AG08395 (cell line): ENCODE measurements at places on chromosomes 11 and 22.
A peak's percentile ranks its signal among the peaks of the same experiment; 100 is the strongest.

DNA sequence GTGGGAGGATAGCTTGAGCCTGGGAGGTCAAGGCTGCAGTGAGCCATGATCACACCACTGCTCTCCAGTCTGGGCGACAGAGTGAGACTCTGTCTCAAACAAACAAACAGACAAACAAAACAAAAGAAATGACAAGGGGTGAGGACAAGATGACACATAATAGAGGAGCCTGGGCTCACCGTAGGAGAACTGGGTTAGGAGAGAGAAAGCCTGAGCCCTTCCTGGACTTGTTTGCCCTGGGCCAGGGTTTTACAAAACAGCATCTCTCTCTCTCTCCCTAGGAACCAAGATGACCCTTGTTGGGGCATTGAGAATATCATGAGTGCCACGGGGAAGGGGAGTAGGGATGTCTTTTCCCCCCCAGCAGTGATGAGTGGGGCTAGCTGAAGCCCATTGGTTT lies 15.7 kb downstream of the ROBO3 start:
- DNase-seq = no peak

- no peak for DNase-seq
Observed at GRCh38 chr11:93715797-93716396, 25.4 kb downstream of the TAF1D start.

DNA sequence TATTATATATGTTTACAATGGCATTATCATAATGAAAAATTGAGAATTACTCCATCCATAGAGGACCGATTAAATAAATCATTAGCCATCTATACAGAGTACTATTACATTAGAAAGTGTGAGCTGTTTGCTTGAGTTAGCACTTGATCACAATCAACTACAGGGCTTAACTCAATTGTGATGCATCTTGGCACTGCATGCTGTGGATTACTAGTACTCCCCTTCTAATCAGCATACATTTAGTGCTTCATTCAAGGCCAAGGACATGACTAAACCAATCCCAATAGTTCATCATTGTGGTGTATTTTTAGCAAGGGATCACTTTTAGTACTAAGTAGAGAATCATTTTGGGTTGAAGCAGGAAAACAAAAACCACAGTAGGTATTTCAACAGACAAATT lies 23.5 kb upstream of the ARHGAP42 start:
- no peak for DNase-seq

- no peak for DNase-seq
Observed at GRCh38 chr11:121808096-121808495, 307.9 kb downstream of the BLID start.

- DNase-seq = peak; percentile 28
Observed at GRCh38 chr11:65116370-65117205, 913 bp downstream of the ZNHIT2 start.

DNA sequence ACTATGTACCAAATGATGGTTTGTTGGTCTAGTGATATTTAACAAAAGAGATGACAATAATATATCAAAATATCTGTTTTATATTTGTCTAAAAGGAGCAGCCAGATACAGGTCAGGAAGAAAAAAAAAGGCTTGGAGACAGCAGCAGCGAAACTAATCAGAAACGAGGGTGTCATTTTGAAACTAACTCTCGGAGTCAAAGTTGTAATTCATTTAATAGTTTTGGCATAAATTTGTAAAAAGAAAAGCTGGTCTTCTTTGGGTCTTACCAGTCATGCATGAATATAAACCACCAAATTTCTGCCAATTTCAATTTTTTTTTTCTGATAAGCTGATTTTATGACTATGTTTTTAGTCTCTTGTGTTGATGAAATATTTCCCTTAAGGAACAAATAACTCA lies 25.5 kb downstream of the NPAT start:
- no peak for DNase-seq

- DNase-seq = no peak
Observed at GRCh38 chr11:120578596-120579154, 67.1 kb downstream of the GRIK4 start.

- no peak for DNase-seq
Observed at GRCh38 chr11:1206391-1207271, 16.2 kb upstream of the MUC5B start.

DNA sequence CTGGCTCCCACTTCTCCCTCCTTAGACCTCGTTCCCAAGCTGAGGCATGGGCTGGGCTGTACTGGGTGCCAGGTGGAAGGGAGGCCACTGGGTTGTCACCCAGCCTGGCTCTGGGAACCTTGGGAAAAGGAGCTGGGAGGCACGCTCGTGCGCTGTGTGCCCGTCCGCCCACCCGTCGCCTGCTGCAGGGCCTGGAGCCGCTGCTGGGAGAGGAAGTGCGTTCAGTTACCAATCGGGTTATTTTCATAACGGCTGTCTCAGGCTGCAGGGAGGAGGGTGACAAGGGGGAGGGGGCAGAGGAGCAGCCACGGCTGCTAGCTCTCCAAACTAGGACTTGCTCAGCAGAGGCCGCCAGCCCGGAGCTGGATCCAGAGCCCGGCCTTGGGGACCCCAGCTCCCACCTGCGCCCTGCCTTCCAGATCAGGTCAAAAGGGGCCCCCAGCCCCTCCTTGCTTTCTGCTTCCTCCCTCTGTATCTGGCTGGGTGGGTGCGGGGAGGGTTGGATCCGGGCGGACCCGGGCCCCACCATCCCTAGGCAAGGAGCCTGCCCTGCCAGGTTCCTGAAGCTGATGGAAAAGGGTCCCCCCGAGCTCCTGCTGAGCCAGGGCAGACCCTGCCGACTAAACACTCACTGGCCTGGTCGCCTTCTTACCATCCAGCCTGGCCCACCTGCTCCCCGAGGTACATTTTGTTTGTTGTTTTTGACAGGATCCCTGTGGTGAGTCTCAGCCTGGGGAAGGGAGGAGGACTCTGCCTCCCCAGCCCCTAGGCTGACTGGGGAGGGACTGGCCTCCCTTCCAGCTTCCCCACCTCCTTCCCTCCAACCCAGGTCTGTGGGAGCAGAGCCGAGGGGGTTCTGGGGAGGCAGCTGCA lies 14.3 kb downstream of the DGKZ start:
- peak; percentile 74 for DNase-seq

DNA sequence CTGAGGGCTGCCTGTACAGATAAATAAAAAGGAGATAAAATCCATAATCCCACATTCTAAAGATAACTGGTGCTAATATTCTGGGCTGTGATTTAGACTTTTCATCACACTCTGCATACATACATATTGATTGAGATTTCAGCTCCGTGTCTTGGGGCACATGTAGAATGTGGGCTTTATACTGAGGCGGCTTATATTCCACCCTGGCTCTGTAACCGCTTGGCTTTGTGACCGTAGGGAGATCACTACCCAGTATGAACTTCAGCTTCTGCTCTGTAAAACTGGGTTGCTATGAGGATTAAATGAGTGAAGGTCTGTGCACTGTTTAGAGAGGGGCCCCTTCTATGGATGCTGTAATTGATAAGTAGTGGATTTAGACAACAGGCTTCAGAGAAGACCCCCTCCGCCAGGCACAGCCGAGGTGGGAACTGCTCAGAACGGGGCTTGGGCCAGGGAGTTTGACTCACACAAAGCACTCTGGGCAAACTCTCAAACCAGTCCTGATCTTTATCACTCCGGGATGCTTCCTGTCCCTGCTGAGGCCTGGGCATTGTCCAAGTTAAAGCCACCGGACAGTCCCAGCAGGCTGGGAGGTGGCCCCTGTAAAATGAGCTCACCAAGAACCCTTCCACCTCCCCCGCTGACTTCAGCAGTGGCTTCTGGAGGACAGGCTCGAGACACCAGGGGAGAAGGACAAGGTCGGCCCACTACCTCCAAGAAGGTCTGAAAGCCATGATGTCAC lies 17.2 kb downstream of the KIAA1671 start:
- peak; percentile 83 for DNase-seq

DNA sequence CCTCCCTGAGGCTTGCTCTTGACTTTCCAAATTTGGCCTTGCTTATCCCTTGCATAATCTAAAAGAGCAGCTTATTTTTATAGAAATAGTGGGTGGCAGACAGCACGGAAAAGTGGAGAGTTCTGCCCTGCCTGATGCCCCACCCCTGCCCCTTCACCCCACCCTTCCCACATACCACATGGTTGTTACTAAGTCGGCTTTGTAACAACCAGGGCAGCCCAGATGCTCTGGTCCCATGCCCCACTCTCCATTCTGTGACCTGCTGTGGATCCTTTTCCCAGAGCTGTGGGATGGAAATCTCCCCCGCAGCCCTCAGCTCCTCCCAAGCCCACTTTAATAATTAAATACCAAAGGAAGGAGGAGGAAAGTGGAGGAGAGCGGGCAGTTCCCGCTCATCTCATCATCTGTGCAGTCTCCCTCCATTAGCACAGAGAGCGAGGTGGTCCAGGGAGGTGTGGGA lies 10.9 kb downstream of the MRGPRF start:
- peak; percentile 53 for DNase-seq

- no peak for DNase-seq
Observed at GRCh38 chr22:46357711-46358520, 22.4 kb downstream of the TRMU start.

DNA sequence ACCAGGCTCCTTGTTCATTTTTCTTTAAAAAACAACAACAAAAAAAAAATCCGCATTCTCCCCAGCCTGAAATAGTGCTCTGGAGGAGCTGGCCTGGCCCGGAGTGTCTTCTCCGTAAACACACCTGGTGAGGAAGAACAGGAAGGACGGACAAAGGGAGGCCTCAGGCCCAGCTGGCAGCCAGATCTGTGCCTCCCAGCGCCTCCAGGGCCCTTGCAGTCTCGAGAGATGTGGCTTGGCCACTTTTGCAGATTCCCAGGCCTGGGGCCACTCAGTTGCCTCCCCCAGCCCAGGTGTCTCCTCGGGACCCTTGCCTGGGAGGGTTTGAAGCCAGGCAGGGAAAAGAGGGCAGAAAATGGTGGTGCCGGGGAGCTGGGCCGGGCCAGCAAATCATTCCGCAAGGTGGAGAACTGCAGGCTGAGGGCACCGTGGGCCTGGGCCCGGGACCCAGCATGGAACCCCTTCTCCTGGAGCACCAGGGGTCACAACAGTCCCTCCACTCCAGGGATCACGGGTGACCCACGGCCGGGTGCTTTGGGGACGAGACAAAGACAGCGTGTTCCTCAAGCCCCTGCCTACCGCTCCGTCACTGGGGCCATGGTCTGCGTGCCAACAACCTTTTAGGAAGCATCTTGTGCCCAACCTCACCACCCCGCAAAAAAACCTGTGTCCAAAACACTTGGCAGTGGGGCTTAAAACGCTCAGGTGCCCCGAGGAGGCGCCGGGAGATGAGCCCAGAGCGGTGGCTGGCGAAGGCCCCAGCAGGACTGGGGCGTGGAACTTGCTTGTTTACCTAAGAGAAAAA lies 67.1 kb upstream of the WNT7B start:
- no peak for DNase-seq

- no peak for DNase-seq
Observed at GRCh38 chr11:1943576-1943975, 3.6 kb upstream of the MRPL23 start.

GRCh38 chr11:3971756-3972404 lies 116.4 kb downstream of the STIM1 start:
- DNase-seq = no peak

- DNase-seq = no peak
Observed at GRCh38 chr11:100735949-100736675, 49.0 kb downstream of the ARHGAP42 start.

DNA sequence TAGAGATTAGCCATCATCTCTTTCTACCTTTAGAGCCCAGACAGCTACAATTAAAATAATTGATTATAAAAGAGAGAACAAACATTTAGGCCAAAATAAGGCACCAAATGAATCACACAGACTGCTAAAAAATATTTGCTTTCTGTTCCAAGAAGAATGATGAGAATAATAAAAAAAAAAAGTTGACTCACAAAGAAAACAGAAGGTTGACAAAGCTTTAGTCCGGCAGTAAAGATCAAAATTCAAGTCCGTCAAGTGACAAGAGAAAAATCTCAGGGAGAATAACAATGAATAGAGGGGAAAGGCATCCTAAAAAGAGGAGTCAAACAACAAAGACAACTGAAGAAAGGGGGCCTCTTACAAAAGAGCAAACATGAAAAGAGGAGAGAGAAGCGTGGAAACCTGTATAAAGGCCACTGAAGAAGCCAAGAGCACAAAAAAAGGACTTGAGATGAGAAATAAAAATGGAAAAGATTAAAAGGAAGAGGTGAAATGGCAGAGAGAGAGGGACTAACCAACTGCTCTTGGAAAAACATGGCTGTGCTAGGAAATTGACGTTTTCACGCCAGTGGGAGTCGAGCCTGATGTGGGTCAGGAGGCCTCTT lies 910.2 kb downstream of the OPCML start:
- no peak for DNase-seq

GRCh38 chr22:26673486-26673885 lies 16.1 kb downstream of the MIAT start:
- no peak for DNase-seq

DNA sequence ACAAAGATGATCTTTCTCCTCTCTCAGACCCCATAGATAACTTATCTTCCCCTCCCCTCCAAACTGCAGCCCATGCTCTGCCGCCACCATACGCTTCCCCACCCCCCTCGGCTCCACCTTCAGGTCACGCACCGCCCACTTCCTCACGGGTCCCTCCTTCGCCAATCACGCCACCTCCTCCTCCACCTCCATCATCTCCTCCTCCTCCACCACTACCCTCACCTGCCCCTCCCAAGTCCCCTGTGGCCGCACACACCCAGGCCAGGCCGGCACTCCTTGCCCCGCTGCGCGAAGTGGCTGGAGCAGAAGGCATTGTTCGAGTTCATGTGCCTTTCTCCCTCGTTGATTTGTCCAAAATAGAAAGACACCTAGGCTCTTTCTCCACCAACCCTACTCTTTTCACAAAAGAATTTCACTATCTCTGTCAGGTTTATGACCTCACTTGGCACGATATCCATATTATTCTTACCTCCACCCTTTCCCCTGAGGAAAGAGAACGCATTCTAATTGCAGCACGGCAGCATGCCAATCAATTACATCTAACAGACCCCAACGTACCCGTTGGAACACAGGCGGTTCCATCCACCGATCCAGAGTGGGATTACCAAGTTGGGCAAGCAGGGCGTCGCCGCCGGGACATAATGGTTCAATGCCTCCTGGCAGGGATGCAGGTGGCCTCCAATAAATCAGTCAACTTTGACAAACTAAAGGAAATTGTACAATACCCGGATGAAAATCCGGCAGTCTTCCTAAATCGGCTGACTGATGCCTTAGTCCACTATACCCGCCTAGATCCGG lies 12.3 kb upstream of the OR56A3 start:
- no peak for DNase-seq

DNA sequence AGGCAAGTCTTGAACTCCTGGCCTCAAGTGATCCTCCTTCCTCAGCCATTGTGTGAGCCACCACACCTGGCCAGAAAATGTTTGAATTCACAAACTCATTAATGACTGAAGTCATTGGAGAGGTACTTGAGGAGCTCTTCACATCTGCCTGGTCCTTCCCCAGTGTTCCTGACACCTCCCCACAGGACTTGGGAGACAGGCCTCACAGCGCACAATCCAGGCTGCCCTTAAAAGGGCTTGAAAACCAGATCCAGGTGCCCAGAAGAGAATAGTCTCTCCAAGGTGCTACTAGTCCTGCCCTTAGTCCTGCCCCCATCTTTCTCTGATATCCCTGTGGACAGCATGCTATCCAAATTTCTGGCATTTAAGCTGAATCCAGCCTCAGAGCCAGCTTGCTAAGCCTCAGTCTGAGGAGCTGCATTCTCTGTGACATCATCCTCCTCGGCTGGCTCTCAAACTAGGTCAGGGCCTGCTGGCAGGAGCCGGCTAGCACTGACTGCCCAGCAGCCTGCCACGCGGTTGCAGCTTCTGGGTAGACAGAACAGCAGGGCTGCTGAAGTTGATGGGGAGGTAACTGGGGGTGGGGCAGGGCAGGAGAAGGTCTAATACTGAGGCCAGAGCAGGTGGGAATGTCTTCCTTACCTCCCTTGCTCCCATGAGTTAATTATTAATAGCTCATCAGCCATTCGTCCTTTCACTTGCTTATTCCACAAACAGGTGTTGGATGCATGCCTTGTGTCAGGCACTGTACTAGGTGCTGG lies 35.3 kb upstream of the NECTIN1 start:
- peak; percentile 87 for DNase-seq

- DNase-seq = no peak
Observed at GRCh38 chr11:5809905-5810795, 1.4 kb downstream of the OR52N2 start.
